Esophagus muscularis mucosa (tissue), 4 donors: ENCODE measurements at places on chromosomes 5 and 9. TPM values are rescaled to one million over a fixed set of nuclear protein-coding genes. Genes with fewer than 3 reads are reported as not detected.

CARTPT gene
- 23.5 TPM for total RNA-seq

RGS7BP gene
- total RNA-seq = 1.2 TPM

PCDHAC2 gene
- total RNA-seq = 17.0 TPM

FBXL7 gene
- 37.7 TPM for total RNA-seq

SPINK13 gene
- total RNA-seq = not detected

WNT8A gene
- not detected for total RNA-seq

MAP1B gene
- 963 TPM for total RNA-seq

CBY3 gene
- not detected for total RNA-seq

CFAP157 gene
- total RNA-seq = not detected

CTSV gene
- total RNA-seq = not detected

FST gene
- total RNA-seq = 2.9 TPM
